Suprapubic skin (tissue), 4 donors: ENCODE measurements at places on chromosomes 7 and 10.
A peak's percentile ranks its signal among the peaks of the same experiment; 100 is the strongest.

- no peak for DNase-seq
Observed at GRCh38 chr7:136947347-136947746, 78.9 kb downstream of the CHRM2 start.

- no peak for DNase-seq
Observed at GRCh38 chr7:140752533-140752932, 56.0 kb downstream of the NDUFB2 start.

GRCh38 chr10:60212195-60212594 is 177.5 kb downstream of the ANK3 start:
- DNase-seq, result no peak

DNA sequence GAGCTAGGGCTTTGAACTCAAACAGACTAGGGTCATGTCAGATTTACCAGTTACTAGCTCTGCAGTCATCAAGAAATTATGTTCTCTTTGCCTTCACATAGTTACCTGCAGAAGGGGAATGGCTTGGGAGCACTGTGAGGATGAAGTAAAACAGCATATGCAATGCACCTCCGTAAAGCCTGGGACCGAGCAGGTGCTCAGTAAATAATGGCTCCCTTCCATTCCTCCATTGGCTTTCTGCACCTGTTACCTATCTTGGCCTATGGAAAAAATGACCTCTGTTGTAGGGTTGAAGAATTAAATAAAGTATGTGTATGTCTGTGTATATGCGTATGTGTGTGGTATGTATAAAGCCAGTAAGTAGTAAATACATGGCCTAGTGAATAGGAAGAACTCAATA is 78.8 kb downstream of the PDE1C start:
- DNase-seq, result no peak

- DNase-seq, result peak; percentile 41
Observed at GRCh38 chr7:45580053-45580872, 6.1 kb downstream of the ADCY1 start.

DNA sequence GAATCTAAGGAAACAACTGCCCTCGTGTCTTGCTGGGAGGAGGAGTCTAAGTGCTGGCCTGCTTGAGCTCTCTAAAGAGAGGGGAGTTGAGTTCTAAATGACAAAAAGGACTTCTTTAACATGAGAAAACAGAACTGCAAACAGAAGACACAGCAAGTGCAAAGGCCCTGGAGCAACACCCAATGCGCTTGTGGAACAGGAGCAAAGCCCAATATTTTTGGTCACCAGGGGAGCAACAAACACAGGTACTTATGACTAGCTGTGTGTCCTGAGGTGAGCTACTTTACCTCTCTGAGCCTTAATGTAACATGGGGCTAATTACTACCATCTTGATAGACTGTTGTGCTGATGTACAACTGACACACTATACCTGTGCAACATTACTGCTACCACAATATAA is 634.3 kb downstream of the PARD3 start:
- DNase-seq, result no peak
